ENCODE measurements at places on chromosomes 12 and 14. TPM values are rescaled to one million over a fixed set of nuclear protein-coding genes. Genes with fewer than 3 reads are reported as not detected.

GRCh38 chr12:8644345-8645248, 18.0 kb downstream of the MFAP5 start:
- no peak overlapping the region for H3K4me3 ChIP-seq
- no peaks in the 10 kb centered on the region for H3K27me3 ChIP-seq
- no peak overlapping the region for H3K27ac ChIP-seq
- H3K4me1 ChIP-seq = no peaks in the 10 kb centered on the region
- no peaks in the 10 kb centered on the region for H3K36me3 ChIP-seq

DNA sequence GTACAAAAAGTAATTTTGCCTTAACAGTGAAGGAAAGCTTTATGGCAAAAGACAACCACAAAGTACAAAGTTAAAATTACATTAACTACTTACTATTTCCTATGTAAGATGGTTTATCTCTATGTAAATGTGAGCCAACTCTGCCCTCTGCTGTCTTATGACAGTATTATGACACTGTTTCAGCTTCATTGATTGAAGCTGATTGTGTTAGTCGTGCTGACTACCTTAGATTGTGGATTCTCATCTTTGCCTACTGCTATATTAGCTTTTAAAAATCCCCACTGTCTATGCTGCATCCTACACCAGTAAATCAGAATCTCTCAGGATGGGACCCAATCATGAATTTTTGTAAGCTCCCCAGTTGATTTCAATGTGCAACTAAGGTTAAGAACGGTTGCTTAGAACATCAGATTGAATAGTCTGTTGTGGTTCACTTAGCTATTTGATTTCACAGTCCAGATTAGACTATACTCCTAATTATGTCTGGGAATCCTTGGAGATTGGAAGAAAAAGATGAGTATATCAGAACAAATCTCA, 12.2 kb upstream of the SPTB start:
- H3K27ac ChIP-seq = no peak overlapping the region
- no peaks in the 10 kb centered on the region for H3K4me1 ChIP-seq
- H3K36me3 ChIP-seq = no peaks in the 10 kb centered on the region
- H3K4me3 ChIP-seq = no peak overlapping the region
- H3K27me3 ChIP-seq = no peaks in the 10 kb centered on the region

- no peak for DNase-seq
- no peaks in the 10 kb centered on the region for H3K27me3 ChIP-seq
- H3K27ac ChIP-seq = no peak overlapping the region
- H3K4me3 ChIP-seq = no peak overlapping the region
- peaks cover 96% of the 10 kb centered on the region for H3K36me3 ChIP-seq
Measured at GRCh38 chr12:50991291-50991690, 34.9 kb downstream of the SLC11A2 start.

GRCh38 chr14:104863131-104863862, 1.8 kb upstream of the CEP170B start:
- no peak for DNase-seq
- H3K27me3 ChIP-seq = peaks cover 6% of the 10 kb centered on the region
- no peak overlapping the region for H3K27ac ChIP-seq

GRCh38 chr14:69696633-69697557, 70.0 kb upstream of the SRSF5 start:
- H3K36me3 ChIP-seq = no peaks in the 10 kb centered on the region
- peaks cover 95% of the 10 kb centered on the region for H3K4me1 ChIP-seq
- H3K27ac ChIP-seq = peak overlapping the region; percentile 12

GRCh38 chr12:40742041-40742440, 49.8 kb downstream of the CNTN1 start:
- H3K27me3 ChIP-seq = no peaks in the 10 kb centered on the region
- no peak overlapping the region for H3K4me3 ChIP-seq
- no peak for DNase-seq
- no peaks in the 10 kb centered on the region for H3K36me3 ChIP-seq
- no peaks in the 10 kb centered on the region for H3K4me1 ChIP-seq

- H3K27ac ChIP-seq = peak overlapping the region; percentile 70
- H3K4me3 ChIP-seq = no peak overlapping the region
- no peak for DNase-seq
- H3K27me3 ChIP-seq = no peaks in the 10 kb centered on the region
- H3K4me1 ChIP-seq = peaks cover 9% of the 10 kb centered on the region
- no peaks in the 10 kb centered on the region for H3K36me3 ChIP-seq
Measured at GRCh38 chr12:105467710-105468366, 137.3 kb downstream of the C12orf75 start.

DNA sequence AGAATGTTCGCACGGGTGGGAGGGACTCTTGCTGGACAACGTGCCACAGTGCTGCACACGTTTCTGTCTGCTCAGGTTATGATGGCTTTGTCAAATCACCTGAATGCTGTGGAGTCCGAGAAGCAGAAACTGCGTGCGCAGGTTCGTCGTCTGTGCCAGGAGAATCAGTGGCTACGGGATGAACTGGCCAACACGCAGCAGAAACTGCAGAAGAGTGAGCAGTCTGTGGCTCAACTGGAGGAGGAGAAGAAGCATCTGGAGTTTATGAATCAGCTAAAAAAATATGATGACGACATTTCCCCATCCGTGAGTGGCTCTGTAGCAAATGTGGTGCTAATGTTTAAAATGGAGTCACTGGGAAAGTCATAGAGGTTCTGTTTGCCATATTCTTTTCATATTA, 28.5 kb downstream of the KLC1 start:
- H3K27me3 ChIP-seq = no peaks in the 10 kb centered on the region
- H3K4me3 ChIP-seq = no peak overlapping the region
- H3K27ac ChIP-seq = peak overlapping the region; percentile 42
- peaks cover 45% of the 10 kb centered on the region for H3K4me1 ChIP-seq

DNA sequence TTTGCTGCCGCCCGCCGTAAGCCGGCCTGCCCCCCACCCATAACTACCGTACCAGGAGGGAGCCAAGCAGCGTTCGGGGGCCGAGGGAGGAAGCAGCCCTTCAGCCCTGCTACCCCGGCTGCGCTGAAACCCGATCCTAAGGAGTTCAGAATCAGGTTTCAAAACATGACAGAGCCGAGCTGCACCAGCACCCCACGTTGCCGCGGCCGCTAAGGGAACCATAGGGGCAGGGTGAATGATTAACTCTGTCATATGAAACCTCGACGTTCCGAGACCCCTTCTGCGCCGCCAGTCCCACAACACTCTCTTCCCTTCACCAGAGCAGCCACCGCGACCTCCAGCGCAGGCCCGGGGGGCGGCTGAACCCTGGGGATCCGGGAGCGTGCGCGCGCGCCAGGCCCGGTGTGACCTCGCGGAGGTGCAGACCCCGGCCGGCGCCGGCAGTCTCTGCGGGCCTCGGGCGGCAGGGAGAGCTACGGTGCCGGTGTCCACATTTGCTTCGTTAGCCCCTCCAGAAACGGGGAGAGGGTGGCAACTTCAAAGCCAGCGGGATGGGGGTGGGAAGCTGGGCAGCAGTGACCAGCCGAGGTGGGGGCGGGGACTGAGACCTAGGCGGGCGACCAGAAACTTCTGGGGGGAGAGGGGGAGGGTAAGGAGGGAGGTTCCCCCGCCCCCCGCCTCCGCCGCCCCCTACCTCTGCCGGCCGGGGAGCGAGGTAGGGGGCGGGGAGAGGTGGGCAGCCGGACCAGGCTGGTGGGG, 1.6 kb downstream of the SIX4 start:
- H3K27me3 ChIP-seq = peaks cover 41% of the 10 kb centered on the region
- peak overlapping the region; percentile 68 for H3K4me3 ChIP-seq
- peak; percentile 65 for DNase-seq

GRCh38 chr14:20998674-20999366, at the start of gene SLC39A2:
TSS of gene SLC39A2 (plus strand) at chr14:20999293. CDS start at chr14:20999447, 154 bp downstream.
- no peak within 1 kb of the TSS for H3K4me3 ChIP-seq
- DNase-seq = no peak
- H3K27ac ChIP-seq = no peak within 1 kb of the TSS
- H3K27me3 ChIP-seq = no peaks in the 10 kb centered on the region

DNA sequence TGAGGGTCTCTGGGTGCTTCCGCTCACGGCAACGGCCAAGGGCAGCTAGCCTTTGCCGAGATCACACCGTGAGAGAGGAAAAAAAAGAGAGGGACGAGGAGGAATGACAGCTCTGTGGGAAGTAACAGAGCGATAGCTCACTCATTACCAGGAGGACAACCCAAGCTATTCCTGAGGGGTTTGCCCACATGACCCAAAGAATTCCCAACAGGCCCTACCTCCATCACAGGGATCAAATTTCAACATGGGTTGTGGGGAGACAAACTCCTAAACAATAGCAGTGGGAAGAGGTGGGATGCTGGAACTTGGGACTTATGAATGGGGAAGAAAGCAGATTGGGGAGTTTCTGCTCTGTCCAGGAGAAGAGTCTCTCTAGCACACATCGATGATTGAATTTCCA, 180.6 kb downstream of the LRRK2 start:
- no peak overlapping the region for H3K4me3 ChIP-seq
- no peaks in the 10 kb centered on the region for H3K27me3 ChIP-seq
- H3K4me1 ChIP-seq = no peaks in the 10 kb centered on the region
- no peaks in the 10 kb centered on the region for H3K36me3 ChIP-seq

GRCh38 chr12:5444520-5444919, 12.6 kb downstream of the NTF3 start:
- H3K36me3 ChIP-seq = no peaks in the 10 kb centered on the region
- no peaks in the 10 kb centered on the region for H3K4me1 ChIP-seq
- peaks cover under 1% of the 10 kb centered on the region for H3K27me3 ChIP-seq
- no peak overlapping the region for H3K27ac ChIP-seq
- DNase-seq = no peak

DNA sequence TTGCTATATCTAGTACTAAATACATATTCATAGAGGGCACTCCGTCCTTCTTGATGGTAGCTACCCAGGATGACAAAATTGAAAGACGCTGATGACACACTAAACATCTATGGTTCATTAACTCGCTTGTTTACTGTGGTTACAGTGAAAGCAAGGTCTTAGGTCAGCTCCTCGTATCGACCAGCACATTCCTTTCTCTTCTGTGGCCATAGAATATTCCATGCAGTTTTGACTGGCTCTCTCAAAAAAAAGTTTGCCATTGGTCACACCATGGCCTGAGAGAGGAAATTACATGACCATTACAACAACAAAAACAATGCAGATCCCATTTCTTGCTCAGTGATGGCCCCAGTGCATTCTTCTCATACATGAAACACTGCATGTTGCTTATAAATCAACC, 411.4 kb upstream of the SOX5 start:
- no peak overlapping the region for H3K27ac ChIP-seq
- no peaks in the 10 kb centered on the region for H3K4me1 ChIP-seq
- H3K27me3 ChIP-seq = no peaks in the 10 kb centered on the region
- H3K4me3 ChIP-seq = no peak overlapping the region
- H3K36me3 ChIP-seq = no peaks in the 10 kb centered on the region

DNA sequence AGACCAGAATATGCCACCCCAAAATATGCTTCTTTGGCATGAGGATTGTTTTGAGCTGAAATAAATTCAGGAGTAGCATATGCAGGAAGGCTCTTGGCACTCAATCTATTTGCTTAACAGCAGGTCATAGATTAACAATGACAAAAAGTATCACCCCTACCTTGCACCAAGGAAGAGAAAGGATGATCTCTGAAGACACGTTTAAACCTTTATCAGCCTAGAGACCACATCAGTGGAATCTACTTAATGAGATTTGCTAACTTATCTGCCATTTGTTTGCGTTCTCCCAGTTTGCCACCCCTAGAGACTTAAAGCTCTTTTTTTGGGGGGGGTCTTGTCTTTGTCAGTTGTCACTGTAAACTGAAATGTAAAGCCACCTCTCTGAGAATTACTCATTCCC, 1278.7 kb upstream of the USP15 start:
- no peak for DNase-seq
- H3K27me3 ChIP-seq = no peaks in the 10 kb centered on the region

DNA sequence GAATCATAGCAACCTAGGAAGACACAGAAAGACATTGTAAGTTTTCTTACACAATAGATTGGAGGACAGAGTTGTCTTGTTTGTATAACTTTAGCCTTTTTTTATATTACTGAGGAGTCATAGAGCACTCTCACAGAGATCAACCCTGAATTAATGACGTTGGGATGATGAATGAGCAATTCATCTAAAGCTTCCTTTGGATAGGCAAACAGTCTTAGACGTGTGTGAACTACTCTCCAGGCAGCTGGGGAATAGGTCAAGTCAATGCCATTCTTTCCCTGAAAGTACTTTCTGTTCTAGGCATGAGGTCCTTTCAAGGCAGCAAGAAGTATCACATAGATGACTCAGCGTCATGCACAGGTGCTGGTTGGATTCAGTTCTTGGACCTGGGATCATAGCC, 369.1 kb upstream of the NOVA1 start:
- no peaks in the 10 kb centered on the region for H3K36me3 ChIP-seq
- no peaks in the 10 kb centered on the region for H3K27me3 ChIP-seq
- no peak overlapping the region for H3K27ac ChIP-seq
- DNase-seq = no peak
- no peaks in the 10 kb centered on the region for H3K4me1 ChIP-seq

GRCh38 chr12:9741726-9742125, 8.8 kb upstream of the CLECL1 start:
- H3K4me3 ChIP-seq = no peak overlapping the region
- H3K27me3 ChIP-seq = no peaks in the 10 kb centered on the region
- no peak overlapping the region for H3K27ac ChIP-seq
- no peak for DNase-seq
- H3K36me3 ChIP-seq = no peaks in the 10 kb centered on the region

GRCh38 chr12:123723011-123723410, 10.9 kb downstream of the ATP6V0A2 start:
- no peak overlapping the region for H3K4me3 ChIP-seq
- H3K36me3 ChIP-seq = peaks cover 66% of the 10 kb centered on the region

DNA sequence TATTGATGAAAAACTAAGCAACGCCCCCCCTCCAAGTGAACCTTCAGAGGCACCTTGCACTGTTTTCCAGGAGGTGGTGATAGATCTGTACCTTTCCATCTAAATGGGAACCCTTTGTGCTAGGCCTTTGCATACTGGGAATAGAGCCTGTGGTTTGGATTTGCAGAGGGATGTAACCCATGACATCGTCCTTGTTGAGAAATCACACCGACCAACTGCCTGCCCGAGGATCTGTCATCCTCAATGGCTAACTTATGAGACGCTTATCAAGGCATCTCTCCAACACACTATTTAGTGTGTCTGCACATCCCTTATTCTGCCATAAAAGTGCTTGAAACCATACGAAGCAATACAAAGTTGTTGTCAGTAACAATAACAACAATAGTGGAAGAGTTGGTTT, 22.9 kb downstream of the NTN4 start:
- H3K27ac ChIP-seq = no peak overlapping the region
- peaks cover 12% of the 10 kb centered on the region for H3K4me1 ChIP-seq
- no peak overlapping the region for H3K4me3 ChIP-seq

TAS2R42 gene
- not detected for total RNA-seq

SIX6 gene
- total RNA-seq = not detected

SLCO1C1 gene
- 0.96 TPM for total RNA-seq

PIK3C2G gene
- total RNA-seq = 0.69 TPM

TCTN2 gene
- 10.5 TPM for total RNA-seq

MUCL1 gene
- not detected for total RNA-seq
